ENCODE measurements at places on chromosomes 5 and 9. TPM values are rescaled to one million over a fixed set of nuclear protein-coding genes. Genes with fewer than 3 reads are reported as not detected.

Gene FOXD4L5
- total RNA-seq: 0.07 TPM

Gene MARCOL
- not detected for total RNA-seq

Gene GABRA1
- not detected for total RNA-seq

Gene DOK3
- total RNA-seq: 2.2 TPM

Gene SLC36A3
- total RNA-seq: not detected

Gene TSSK1B
- total RNA-seq: not detected
